ENCODE measurements at places on chromosomes 5 and 9. TPM values are rescaled to one million over a fixed set of nuclear protein-coding genes. Genes with fewer than 3 reads are reported as not detected.

Gene LAMC3
- 13.3 TPM for total RNA-seq

Gene IFNA13
- not detected for total RNA-seq

Gene GNA14
- 11.0 TPM for total RNA-seq

Gene PCA3
- not detected for total RNA-seq

Gene GALT
- total RNA-seq: 52.5 TPM

Gene TAF1L
- total RNA-seq: not detected

Gene NME5
- total RNA-seq: not detected

DNA sequence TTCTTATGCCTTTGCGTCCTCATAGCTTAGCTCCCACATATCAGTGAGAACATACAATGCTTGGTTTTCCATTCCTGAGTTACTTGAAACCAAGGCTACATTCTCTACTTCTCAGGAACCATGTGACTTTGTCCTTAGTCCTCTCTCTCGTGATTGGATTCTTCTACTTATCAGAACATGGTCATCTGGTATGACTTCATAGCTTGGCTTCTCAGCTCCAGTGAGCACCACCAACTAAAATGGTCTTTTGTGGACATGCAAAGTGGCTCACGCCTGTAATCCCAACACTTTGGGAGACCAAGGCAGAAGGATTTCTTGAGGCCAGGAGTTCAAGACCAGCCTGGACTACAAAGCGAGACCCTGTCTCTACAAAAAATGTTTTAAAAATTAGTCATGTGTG, 81.2 kb upstream of the NIPBL start:
- no peak for DNase-seq

DNA sequence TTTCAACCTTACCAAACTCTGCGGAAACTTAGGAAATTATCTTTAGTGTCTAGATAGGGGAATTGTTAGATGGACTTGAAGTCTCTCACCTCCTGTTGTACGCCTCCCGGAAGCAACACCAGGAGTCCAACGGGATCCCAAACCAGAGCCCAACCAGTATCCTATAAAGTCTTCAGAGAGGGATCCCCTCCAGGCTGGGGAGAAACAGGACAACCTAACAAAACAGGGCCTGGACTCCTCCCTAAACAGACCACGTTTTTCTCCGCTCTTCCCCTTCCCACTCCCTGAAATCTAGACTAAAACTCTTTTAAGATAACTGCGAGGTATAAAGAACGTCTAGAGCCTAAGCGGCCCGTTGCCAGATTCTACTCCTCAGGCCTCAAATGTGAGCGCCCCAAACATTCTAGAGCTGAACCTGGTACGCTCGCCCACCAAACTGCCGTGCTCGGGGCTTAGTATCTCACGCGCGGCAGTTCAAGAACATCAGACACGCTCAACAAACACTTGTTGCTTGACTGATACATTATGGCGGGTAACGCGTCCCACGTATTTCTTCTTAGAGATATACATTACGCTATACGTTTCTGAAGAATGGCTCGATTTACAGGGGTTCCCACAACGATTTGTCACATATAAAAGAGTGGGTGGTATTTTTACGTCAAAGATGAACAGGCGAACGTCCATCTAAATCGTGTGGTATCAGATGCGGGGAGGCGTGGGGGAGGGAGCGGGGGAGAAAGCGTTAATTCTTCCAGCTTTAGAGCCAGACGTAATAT, 663 bp upstream of the SMIM27 start:
- no peak for DNase-seq

- DNase-seq: no peak
Measured at GRCh38 chr5:165836046-165836445, 2330.6 kb downstream of the MAT2B start.

DNA sequence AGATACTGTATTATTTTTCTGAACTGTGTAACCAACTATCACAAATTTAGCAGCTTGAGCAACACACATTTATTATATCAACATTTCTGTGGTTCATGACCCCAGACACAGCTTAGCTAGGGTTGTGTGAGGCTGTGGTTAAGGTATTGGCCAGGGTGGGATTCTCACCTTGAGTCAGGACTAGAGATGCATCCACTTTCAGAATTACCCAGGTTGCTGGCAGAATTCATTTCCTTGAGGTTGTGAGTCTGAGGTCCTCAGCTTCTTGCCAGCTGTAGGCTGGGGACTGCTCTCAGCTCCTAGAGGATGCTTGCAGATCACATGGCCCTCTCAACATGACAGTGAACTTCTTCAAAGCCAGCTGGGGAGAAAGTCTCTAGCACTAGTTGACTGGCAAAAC, 122.5 kb upstream of the RASGRF2 start:
- DNase-seq: no peak

DNA sequence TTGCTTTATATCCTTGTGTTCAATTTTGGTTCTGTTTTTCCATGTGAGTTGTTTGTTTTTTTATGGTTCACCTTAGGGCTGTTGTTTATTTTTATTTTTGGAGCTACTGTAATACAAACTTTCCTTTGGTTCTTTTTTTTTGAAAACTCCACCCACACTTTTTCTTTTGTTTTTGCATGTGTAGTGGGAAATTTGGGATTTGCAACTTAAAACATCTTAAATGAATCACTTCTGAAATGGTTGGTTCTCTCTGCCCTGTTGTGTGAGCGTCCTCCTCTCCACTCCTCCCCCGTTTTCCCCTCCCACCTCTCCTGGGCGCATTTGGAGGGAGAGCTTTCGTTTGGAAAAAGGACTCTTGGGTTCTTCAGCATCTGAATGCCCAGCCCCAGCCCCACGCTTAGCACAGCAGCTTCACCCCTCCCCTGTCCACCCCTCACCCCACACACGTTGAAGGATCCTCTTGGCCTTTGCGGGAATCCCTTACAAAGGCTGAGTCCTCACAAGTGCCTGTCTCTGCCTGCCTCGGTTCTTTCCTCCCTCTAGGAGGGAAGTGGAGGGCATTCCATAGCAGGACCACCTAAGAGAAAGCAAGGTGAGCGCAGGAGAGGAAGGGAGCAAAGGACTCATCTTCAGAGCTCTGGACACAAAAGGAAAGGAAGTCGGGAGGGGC, 67.2 kb downstream of the DMRT1 start:
- DNase-seq: no peak

- DNase-seq: no peak
Measured at GRCh38 chr5:157657516-157657915, 5.3 kb upstream of the SOX30 start.

DNA sequence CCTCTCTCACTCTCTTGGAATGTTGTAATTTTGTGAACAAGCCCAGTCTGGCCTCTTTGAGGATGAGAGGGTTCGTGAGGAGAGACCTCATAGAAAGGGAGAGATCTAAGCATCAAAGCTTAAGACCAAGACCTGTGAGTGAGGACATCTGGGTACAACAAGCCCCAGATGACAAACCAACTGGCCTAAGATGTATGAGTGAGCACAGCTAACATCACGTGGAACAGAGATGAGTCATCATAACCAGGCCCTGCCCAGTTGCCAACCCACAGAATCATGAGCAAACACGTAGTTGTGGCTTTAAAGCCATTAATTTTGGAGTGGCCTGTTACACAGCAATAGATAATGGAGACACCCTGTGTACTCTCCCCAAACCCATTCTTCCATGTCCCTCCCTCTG, 439.1 kb upstream of the KIF2A start:
- no peak for DNase-seq

DNA sequence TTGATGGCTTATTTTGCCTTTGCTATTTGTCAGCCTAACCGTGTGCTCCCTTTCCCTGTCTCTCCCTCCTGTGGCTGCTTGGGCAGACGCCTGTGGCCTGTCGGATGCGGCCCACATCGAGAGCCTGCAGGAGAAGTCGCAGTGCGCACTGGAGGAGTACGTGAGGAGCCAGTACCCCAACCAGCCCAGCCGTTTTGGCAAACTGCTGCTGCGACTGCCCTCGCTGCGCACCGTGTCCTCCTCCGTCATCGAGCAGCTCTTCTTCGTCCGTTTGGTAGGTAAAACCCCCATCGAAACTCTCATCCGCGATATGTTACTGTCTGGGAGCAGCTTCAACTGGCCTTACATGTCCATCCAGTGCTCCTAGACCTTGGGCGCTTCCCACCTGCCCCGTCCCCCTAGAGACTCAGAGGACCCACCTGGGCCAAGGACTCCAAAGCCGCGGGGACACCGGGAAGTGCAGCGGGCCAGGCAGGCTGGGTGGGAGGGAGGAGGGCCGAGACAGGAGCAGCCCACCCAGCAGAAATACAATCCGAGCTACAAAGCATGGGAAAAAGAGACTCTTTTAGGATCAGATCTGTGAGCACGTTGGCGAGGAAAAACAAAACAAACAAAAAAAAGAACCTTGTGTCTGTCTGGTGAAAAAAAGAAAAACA, 10.6 kb downstream of the NR2F1 start:
- no peak for DNase-seq

DNA sequence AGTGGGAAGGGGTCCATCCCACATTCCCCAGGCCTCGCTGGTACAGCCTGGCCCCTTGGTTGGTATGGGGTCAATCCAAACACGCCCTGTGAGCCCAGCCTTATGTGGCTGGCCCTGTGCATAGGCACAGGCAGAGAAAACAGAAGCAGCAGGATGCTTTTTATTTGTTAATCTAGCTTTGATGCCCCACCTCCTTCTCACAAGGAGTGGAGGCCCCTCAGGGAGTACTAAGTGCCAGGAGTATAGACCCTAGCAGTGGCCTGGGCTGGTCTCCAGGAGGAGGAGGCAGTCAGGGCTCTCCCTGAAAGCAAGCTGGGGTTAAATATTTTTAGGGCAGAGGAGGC, 14.6 kb upstream of the TCF7 start:
- no peak for DNase-seq
